Omental fat pad (tissue), 4 donors: ENCODE measurements at places on chromosomes 12 and 14.

GRCh38 chr12:49098035-49098451 is 3.4 kb upstream of the DHH start:
- no peak for DNase-seq

GRCh38 chr14:93381644-93382043 is 34.7 kb downstream of the COX8C start:
- no peak for DNase-seq

DNA sequence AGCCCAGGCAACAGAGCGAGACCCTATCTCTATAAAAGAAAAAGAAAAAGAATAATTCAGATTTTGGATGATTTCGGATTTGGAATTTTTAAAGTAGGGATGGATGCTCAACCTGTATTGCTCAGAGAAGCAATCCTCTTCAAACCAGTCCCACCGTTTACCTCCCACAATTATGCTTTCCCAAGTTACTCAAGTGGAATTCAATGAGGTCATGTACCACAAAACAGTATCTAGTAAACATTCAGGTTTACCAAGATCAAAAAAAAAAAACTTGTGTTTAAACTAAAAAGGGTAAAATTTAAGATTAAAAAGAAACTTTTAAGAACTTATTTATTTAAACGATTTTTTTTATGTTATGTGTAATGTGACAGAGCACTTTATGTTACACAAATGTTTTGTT is 2.5 kb downstream of the KDM5A start:
- no peak for DNase-seq

DNA sequence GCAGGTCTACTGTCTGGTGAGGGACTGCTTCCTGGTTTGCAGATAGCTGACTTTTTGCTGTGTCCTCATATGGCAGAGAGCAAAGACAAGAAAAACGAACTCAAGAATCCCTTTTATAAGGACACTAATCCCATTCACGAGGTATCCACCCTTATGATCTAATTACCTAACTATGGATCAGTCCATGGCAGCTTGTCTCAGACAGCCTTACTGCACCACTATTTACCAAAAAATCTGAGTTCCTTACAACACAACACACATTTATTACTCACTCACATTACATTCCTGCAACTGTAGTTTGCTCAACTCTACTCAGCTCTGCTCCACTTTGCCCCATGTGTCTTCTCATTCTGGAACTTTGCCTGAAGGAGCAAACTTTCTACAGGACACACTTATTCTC is 10.1 kb upstream of the SLC6A15 start:
- DNase-seq: no peak
